ENCODE measurements at places on chromosomes 11 and 22.

- DNase-seq: no peak
Observed at GRCh38 chr22:38461414-38462081, 6.3 kb upstream of the KDELR3 start.

DNA sequence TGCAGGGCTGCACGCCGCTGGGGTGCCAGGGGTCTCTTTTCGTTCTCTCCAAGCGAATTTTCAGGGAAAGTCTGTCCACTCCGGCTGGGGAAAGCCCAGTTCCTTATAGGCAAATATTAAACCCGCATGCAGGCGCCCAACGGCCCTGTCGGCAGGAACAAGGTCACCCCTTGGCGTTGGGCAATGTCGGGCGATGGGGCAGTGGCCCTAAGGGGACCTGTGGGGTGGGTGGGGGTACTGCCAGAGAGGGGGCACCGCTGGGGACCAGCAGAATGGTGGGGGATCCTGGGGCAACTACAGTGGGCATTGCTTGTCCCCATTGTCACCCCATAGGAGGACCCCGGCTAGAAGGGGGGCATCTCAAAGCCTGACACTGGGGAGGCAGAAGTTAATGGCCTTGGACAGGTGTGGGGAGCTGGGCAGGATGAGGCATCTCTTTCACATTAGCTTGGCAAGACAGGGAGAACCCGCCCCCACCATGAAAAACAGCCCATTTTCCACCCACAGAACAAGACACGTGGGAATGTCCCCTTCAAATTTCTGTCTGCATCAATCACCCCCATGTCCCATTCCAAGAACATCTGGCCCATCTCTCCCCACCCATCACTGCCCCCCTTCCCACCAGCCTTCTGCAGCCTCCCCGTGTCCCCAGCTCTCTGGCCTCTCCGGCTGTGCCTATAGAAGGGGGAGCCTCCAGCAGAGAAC, 5.5 kb upstream of the IGF2 start:
- no peak for DNase-seq

GRCh38 chr22:35627267-35628041, 10.3 kb upstream of the MB start:
- DNase-seq: no peak

DNA sequence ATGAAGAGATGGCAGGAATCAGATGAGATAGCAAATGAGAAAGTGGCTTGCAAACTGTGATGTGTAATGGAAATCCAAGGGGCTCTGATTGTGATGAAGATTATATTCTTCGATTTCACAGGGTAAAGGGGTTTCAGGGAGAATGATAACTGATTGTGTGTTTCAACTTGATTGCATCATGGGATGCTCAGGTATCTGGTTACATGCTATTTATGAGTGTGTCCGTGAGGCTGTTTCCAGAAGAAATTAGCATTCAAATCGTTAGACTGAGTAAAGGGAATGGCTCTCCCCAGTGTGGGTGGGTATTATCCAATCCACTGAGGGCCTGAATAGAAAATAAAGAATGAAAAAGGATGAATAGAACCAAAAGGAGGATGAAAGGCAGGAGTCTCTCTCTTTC, 278.7 kb upstream of the LARGE1 start:
- DNase-seq: no peak

- no peak for DNase-seq
Observed at GRCh38 chr11:45379162-45379863, 93.2 kb upstream of the SYT13 start.

DNA sequence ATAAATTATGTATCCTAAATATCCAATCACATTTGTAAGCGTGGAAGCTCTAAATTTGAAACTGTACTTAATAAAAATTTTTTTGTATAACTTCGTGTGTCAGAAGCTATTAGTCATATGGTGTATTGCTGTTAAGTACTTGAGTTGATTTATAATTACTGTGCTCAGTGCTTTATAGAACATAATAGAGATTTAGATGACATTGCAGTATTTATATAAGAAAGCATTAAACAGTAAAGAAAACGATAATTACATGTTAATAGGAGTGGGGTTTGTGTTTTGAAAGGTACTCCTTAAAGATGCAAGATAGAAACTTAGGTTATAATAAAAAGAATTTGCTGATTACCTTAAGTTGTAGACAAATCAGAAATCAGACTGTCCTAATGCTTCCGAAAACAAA, 5.9 kb upstream of the TCP11L1 start:
- DNase-seq: no peak

GRCh38 chr22:23106344-23106743, 35.4 kb downstream of the RSPH14 start:
- no peak for DNase-seq

DNA sequence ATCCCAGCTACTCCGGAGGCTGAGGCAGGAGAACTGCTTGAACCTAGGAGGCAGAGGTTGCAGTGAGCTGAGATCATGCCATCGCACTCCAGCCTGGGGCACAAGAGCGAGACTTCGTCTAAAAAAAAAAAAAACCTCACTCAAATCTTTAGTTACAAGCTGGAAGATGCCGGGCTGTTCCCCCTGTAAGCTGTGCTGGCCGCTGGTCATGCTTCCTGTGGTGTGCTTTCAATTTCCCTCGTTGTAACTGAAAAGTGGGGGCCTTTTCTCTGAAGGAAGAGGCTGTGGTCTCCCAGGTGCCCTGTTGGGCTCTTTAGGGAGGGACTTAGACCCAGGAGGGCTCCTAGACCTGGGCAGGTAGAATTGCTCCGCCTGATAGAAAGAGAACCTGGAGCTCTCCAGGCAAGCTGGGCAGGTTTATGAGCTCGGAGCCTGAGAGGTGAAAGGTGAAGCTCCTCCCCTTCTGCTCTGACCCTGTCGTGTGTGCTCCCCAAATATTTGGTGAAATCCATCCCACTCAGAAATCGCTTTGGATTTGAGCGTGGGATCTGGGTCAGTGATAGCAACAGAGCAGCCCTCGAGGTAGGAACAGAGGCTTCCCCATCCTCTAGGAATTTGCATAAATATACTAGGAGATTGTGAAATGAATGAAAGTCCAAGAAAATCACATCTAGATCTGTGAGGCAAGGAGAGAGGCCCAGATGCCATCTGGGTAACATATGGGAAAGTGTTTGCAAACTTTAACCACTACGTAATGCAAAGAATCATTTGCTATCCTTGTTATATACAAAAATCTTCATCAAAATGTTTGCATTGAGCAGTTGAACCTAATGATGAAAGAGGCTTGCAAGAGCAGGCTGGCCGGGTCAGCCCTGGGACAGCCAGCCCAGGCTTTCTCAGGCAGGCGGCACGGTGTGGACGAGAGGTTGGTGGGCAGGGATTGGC, 154.3 kb downstream of the FBXO7 start:
- no peak for DNase-seq

DNA sequence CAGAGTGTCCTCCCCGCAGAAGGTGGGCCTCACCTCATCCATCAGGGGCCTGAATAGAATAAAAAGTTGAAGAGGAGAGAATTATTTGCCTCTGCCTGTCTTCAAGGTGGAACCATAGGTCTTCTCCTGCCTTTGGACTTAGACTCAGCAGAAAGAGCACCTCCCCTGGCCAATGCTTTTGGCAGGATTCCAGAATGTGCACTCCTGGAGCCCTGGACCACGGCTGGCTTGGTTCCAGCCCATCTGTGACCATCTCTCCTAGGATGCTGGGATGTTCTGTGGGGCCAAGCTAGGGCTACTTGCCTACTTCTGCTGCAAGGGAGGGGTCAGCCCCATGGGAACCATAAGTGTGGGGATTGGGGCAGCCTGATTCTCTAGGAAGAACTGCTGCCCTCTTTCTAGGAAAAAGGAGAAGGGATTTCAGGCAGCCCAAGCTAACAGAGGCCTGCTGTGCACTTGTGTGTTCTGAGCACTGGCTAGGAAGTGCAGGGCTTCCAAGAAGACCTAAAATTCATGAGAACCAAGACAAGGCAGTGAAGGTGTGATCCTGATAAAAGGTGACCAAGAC, 32.2 kb upstream of the SHANK2 start:
- no peak for DNase-seq

- DNase-seq: no peak
Observed at GRCh38 chr11:81495699-81496292, 1237.9 kb downstream of the FAM181B start.

GRCh38 chr11:117857734-117858414, 18.6 kb downstream of the FXYD6 start:
- DNase-seq: no peak

DNA sequence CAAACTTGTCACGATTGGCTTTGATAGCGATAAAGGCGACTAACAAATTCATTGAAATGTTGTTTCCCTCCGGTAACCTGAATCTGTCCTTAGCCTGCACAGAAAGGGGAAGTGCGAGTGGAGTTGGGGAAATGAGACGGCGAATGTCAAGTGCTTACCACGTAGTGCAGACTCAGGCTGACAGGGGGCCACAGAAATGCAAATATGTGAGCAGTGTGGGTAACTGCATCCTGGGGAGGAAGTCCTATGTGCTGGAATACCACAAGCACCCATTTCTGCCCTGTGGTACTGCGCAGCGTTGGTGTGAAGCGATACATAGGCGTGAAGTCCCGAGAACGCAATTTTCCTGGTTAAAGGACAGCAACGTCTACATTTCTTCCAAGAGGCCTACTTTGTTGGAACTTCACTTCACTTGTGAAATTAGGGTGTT, 869 bp upstream of the EIF4ENIF1 start:
- DNase-seq: peak; percentile 3

GRCh38 chr22:47196881-47197772, 434.7 kb downstream of the TBC1D22A start:
- no peak for DNase-seq

DNA sequence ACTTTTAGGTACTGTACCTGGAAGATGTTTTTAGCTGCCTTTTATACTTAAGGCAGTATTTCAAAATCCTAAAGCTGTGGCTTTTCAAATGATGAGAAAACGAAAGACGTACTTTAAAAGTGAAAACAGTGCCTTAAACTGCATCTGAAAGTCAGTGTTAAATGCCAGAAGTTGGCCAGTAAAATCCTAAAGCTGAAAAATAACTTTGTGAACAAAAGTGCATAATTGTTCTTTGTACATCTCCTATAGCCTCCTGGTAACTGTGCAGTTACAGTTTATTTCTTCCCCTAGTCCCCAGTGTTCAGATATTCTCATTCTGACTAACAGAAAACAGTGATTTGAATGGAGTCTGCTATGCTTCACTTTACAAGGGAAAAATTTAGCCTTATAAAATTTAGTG, 6.8 kb downstream of the EED start:
- no peak for DNase-seq

DNA sequence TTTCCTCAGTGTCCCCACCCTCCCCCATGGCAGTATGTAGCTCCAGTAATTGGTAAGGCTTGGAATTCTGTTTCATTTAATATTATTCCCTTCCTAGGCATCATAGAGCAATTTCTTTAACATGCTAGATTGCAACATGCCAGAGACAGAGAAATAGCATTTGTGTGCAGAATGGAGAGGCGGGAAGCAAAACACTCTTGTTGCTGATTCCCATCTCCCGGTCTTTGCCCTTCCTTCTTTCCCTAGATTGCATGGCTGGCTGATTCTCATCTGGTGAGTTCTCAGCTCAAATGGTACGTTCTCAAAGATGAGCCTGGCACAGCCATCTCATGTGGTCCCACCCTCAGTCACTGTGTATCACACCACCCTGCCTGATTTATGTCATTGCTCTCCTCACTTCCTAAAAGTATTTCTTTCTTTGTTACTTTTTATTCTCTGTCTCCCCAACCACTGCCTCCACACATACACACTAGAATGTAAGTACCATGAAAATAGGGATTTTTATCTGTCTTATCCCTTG, 66.9 kb downstream of the ARFGAP2 start:
- DNase-seq: no peak

DNA sequence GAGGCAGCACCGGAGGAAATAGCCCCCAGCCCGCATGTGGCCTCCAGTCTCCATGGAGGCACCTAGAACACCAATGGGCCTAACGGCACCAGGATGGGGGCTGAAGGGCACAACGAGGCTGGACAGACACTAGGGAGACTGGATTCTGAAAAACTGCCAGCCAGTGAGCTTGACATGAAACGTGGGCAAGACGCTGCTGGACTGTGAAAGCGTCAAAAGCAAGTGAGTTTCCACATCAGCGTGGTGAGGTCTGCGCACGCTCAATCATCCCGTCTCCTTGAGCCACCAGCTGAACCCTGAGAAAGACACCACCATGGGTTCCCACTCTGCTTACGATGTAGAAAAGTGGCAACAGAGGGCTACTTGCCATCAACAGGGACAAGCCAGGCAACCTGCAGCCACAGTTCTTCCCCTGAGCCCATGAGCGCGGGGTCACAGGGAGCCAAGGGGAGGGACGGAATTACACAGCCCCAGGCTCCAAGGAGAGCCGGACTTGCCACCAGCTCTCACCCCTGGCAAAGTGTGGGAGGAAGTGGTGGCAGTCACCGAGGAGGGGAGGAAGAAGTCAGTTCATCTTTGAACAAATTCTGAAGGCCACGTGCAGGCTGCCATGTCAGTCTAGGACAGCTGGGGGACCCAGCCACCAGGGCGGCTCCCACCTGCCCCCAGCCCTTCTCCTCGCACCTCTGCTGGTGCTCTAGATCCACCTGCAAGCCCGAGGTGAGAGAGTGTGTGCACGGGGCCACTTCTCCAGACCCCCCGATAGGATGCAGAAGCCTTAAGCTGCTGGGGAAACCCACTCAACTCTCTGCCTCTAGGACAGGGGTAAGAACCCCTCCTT, 131.1 kb downstream of the MPPED1 start:
- no peak for DNase-seq

DNA sequence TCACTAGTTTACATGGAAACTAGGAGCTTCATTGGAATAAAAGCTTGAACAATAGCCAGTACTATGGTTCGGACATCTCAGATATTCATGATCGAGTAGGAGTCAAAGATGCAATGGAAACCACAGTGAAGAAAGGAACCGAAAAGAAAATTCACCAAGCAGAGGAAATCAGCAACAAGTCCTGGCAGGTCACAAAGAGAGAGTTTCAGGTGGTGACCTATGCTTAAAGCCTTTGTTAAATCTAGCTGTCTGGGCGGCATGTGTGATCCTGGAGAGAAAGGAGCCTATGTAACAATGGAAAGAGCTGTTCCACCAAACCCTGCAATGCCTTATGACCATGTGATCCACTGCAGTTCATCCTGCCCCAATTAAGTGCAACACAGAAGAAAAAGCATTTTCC, 68.9 kb upstream of the POU2AF2 start:
- no peak for DNase-seq

DNA sequence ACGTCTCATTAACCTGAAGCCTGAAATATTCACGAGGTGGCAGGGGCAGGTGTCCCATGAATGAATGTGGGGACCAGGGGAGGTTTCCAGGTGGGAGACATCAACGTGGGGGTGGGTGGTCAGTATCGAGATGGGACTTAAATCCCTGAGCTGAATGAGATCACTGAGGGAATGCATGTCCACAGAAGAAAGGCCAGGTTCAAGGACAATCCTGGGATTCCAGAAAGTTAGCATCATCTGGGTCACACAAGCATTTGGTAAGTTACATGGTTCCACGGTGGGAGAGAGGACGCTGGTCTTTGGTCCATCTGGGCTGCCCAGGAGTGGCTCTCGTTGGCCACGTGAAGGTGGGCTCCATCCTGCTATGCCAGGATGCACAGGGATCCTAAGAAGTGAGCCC, 22.7 kb upstream of the CCND1 start:
- no peak for DNase-seq

- DNase-seq: no peak
Observed at GRCh38 chr22:19085233-19085718, 36.9 kb downstream of the DGCR2 start.

Measured in stimulated activated CD4-positive, alpha-beta T cell treated with anti-CD3 and anti-CD28 coated beads, Interleukin-1b, Interleukin-23, amount 100 ng/mL, for 1 hour (primary cell).